NK-92 treated with Interleukin-12 subunit alpha and Interleukin-12 subunit beta, amount 100 ng/mL, for 24 hours (cell line): ENCODE measurements at places on chromosomes 2 and 18.

- DNase-seq: no peak
Measured at GRCh38 chr2:37350034-37350433, 5.6 kb downstream of the QPCT start.

DNA sequence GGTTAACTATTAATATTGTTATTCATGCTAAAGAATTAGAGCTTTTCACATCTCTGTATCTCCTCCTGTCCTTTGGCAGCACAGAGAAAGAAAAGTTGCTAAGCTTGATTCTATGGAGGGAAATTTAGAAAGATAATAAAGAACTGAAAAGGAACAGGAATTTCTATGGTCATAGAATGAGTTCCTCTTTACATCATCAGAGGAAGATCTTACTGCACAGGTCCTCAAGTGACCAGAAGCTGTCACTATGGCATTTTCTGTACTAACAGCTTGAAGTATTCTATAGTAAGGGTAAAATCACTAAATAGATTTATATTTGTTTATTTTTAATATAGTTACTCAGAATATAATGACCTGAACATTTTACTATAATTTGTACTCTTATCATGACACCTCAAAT lies 6.0 kb upstream of the PRKD3 start:
- no peak for DNase-seq

DNA sequence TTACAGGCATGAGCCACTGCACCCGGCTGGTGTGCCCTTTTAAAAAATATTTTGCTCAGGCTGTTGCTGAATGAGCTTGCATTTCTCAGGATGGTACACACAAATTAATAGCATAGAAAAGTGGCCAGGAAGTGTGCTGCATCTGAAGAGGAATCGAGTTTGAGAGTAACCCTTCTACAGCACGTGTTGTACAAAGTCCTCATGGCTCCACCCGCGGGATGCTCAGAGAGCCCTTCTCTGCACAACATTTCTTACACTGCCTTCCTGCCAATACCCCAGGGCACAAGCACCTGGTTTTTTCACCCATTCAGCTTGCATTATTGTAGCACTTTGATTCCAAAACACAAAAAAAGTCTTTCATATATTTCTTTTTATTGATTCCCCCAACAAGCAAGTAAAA lies 90.1 kb upstream of the NEDD4L start:
- DNase-seq: no peak

- no peak for DNase-seq
Measured at GRCh38 chr2:10477443-10478297, 29.5 kb upstream of the ODC1 start.

DNA sequence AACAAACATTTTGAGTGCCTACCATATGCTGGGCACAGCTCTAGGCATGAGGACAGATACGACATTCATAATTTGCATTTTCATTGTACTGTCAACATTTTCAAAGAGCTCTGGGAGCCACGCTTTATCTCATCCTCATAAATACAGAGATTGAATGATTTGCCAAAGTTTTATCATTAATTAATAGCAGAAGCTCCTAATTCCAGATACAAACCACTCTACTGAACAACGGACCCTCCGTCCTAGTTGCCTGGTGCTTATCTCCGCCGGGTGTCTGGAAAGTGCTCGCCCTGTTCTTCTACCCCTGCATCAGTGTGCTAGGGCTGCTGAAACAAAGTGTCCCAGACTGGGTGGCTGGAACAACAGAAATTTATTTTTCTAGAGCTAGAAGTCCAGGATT lies 23.8 kb downstream of the SERTAD2 start:
- DNase-seq: no peak

DNA sequence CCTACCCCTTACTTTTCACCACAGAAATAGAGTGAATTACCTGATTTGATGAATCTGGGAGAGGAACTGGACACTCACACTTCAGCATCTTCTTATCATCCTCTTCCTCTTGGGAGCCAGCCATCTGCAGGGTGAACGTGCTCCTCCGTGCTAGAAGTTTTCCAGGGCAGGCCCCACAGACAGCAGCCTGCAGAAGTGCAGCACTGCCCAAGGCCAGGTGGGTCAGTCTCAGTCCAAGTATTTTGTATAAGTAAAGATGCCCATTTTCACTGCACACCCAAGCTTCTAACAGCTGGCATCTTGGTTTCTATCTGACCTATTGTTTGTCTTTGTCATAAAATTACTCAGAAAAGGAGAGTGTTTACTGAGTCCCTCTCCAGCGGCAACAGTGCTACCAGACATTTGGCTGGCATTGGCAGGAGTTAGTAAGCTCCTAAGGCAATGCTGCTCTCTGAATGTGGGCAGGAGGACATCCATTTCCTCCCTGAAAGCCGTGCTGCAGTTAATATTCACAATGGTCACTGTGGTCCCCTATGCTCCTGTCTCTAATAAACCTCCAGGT lies 222.6 kb upstream of the CTAGE1 start:
- DNase-seq: no peak

DNA sequence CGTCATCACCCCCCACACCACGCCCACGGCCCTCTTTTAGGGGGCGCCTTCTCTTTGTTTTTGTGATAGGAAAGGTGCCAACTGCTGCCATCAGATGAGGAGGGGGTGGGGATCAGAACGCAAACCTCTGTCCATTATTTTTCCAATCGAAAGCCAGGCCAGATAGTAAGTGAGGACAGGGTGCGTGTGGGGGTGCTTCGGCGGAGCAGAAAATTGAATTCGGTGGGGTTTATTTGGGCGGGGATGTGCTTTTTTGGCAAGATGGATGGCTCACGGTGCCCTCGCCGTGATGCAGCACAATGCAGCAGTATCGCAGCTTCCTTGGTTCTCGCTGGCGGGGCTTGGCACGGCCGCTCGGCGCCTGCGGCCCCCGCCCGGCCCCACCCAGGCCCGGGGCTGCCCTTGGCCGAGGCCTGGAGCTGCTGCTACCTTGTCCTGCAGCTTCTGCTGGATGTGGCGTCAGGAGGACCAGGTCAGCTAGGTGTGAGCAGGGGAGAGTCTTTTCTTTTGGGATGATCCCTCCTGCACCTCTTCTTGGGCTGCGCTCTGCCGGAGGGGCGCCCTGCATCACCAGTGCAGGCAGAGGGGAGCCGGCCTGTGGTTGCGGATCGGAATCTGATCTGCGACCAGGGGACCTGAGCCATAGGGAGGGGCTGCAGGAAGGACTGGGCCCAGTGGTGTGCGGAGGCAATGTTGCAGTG lies 1.3 kb downstream of the SPTBN1 start:
- DNase-seq: no peak

- DNase-seq: no peak
Measured at GRCh38 chr2:237073552-237073951, 12.1 kb upstream of the COPS8 start.

DNA sequence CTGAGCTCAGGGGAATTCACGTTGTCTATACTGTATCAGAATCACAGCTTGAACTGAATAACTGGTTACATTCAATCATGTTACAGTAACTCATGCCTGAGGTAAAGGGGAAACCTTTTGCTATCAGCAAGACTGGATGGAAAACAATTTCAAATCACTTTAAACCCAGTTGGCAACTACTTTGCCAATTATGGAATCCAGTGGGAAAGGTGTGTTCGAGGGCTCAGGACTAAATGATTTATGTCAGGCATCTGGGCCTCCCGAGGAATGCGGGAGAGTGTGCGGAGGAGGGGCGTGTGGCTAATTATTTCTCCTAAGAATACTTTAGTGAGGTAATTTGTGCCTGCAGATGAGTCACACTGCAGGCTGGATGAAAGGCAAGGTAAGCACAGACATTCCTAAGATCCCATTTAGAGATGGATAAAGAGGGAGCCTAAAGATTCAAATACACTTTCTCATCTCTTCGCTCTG lies 100.1 kb downstream of the HRH4 start:
- no peak for DNase-seq

DNA sequence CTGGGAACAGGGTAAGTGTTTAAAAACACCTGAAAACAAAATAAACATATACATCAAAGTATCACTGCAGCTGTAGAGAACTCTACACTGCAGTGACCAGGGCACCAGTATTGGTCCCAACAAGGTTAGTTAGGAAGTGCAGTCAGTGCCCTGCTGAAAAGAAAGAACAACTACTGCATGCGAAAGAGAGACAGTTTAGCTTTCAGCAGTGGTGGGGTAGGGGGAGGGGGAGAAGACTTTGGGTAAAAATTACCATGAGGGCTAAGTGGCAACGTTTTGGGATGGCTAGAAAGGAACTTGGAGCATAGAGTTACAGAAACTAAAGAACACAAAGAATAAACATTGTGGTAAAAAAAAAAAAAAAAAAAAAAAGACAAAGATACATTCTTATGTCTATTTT lies 112.1 kb downstream of the UPP2 start:
- DNase-seq: no peak
